SHP77 treated with DMSO at 0.1 percent for 48 hours (cell line): ENCODE measurements at places on chromosomes 1 and 21.

DNA sequence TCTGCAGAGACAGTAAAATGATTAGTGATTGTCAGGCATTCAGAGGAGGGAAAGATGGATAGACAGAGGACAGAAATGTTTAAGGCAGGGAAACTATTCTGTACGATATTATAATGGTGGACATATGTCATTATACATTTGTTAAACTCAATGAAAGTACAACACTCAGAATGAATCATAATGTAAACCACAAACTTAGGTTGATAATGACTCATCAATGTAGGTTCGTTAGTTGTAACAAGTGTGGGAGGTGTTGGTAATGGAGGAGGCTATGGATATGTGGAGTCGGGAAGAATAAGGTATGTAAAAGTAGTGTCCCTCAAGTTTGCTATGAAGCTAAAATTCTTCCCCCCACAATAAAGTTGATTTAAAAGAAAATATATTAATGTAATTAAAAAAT lies 455.0 kb downstream of the BRINP3 start:
- no peak for DNase-seq

GRCh38 chr1:47915677-47916353 lies 81.4 kb downstream of the TRABD2B start:
- no peak for DNase-seq

DNA sequence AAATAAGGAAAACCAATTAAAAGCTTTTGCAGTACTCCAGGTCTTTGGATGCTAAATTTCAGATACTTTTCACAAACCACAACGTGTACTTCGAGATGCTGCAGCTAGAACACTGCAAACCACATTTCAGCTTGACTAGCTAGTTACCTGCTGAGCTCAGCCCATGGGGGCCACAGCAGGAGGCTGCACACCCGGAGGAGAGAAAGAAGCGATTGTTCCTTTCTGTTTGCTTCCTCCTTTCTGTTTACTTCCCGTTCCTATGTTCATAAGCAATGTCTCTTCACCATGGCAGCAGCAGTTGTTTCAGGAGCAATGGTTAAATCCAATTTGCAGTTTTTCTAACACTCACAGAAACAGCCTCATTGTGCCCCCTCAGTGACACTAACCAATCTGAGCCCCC lies 225.6 kb upstream of the FGGY start:
- no peak for DNase-seq

- DNase-seq = no peak
Measured at GRCh38 chr21:41170859-41171609, 3.1 kb downstream of the BACE2 start.

DNA sequence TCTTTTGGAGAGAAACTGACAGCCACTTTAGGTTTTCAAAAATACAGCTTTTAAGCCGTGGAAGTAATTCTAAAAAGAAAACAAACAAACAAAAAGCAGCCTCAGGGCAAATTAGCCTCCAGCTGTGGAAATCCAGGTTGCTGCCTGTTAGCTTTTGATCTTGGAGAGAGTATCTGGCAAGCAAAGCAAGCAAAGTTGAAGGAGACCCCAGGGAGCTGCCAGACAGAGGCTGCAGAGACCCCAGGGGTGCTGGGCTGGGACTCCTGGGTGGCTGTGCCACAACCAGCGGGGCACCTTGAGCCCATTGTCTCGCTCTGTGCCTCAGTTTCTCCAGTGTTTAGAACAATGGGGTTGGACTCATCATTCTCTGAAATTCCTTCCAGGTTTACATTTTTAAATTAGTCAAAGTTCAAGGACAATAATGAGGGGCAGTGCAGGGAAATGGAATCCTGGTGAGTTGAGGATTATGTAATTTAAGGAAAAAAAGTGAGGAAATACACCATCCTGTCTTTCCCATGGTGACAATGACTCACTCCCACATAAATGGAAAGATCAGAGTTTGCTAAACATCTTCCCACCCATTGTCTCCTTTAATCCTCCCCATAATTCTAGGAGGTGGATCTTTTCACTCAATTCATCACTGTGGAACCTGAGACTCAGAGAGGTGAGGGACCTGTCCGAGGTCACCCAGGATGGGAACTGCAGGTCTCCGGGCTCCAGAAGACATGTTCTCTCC lies 480.5 kb downstream of the MATN1 start:
- DNase-seq = no peak

DNA sequence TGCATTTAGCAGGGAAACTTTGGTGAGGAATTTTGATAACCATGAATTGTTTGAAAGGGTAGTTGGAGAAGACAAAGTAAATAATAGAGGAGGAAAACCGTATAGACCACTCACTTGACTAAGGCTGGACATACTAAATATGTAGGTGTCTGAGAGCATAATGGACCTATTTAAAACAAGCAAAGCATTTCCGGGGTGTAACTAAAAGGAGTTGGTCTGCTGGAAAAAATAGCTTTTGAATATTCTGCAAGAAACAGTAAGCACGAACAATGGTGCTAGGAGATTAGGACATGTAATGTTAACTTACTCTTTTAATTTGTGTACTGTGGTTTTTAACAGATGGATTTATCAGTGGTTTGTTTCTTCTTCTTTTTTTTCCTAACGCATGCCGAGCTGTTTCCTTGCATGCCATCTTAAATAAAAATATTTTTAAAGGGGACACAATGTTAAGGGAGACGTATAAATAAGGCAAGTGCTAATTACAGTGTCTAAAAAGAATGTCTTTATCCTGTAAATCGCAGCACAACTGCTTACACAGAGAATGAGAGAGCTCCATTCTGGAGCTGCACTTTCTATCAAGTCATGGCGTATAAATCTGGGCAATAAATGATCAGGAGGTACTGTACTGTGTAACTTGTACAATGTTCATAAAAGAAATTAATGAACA lies 492.1 kb downstream of the LMO4 start:
- no peak for DNase-seq

DNA sequence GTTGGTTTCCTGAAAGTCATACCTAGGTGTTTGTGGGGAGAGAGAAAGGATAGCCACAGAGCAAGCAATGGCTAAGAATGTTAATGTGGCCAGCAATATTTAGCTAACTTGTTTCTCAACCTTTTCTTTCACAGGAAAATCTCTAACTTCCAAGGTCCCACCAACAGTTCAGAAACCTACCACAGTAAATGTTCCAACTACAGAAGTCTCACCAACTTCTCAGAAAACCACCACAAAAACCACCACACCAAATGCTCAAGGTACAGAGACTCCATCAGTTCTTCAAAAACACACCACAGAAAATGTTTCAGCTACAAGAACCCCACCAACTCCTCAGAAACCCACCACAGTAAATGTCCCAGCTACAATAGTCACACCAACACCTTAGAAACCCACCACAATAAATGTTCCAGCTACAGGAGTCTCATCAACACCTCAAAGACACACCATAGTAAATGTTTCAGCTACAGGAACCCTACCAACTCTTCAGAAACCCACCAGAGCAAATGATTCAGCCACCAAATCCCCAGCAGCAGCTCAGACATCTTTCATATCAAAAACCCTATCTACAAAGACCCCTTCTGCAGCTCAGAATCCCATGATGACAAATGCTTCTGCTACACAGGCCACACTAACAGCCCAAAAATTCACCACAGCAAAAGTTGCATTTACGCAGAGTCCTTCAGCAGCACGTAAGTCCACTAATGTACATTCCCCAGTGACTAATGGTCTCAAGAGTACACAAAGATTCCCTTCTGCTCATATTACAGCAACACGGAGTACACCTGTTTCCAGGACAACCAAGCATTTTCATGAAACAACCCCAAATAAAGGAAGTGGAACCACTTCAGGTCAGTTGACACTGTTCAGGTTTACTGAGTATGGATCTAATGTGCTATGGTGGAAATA lies 15.3 kb downstream of the CD55 start:
- DNase-seq = no peak

- DNase-seq = no peak
Measured at GRCh38 chr1:24926563-24927249, 3.4 kb downstream of the RUNX3 start.

DNA sequence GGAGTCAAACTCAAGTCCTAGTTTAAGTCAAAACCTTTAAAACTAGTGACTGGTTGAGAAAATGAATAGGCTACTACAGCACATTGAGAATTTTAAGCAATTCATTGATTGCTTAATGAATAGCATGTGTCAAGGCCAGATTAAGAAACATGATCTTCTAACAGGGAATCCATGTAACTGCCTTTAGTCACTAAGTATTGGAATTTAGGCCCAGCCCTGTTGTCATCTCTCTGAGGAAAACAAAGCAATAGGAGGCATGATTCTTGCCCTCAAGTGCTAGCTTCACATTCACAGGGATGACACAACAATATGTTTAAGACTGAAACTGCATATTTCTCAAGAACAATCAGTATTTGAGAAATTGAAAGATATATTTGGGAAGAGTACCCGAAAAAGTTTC lies 70.0 kb upstream of the PTGS2 start:
- no peak for DNase-seq

- DNase-seq = no peak
Measured at GRCh38 chr1:181748013-181748412, 264.7 kb downstream of the CACNA1E start.

DNA sequence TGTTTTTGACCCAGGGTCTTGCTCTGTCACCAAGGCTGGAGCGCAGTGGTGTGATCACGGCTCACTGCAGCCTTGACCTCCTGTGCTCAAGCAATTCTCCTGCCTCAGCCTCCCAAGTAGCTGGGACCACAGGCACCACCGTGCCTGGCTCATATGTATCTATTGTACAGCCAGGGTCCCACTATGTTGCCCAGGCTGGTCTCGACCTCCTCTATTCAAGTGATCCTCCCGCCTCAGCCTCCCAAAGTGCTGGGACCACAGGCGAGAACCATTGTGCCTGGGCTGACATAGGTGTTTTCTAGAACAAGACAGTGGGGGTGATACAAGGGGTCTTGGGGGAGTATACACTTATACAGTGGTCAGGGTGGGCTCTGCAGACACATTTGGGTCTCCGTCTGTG lies 17.5 kb downstream of the FTCD start:
- DNase-seq = no peak

GRCh38 chr1:22075718-22076117 lies 23.2 kb downstream of the CDC42 start:
- DNase-seq = no peak

DNA sequence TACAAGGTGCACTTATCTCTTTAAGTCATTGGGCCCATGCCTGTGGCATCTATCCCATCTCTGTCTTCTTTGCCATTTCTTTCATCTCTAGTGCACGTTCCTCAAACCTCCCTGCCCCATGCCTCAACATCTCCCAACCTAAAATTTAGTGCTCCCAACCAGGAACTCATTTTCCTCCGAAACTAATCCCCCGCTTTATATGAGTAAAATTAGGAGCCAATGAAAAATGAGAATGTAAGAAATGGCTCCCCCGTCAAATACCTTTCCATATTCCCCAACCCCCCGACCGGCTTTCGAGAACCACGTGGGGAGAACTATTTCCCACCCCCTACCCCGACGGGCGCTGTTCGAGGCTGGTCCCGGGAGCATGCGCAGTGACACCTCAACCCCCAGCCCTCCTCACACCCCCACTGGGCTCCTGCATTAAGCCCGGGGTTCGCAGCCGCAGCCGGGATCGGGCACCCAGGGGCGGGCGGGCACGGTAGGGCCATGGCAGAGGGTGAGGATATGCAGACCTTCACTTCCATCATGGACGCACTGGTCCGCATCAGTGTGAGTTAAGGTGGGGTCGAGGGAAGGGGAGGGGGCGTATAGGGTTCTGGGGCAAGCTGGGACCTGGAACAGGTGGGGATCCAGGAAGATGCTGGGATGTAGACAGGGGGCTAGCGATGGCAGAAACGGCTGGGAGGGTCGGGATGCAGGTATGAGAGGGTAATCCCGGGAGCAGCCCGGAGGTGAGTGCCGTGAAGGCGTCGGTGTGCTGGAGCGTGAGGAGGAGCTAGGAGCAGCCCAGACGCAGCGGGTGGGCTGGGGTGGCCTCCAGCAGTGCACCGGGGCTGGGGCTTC lies at the start of gene TRIM46:
Gene TRIM46 (plus strand): TSS at position 372 of the 846 bp plus-strand sequence. CDS start 118 bp downstream, at position 490.
- no peak for DNase-seq

- peak; percentile 36 for DNase-seq
Measured at GRCh38 chr1:192787914-192788585, 20.8 kb upstream of the RGS2 start.

DNA sequence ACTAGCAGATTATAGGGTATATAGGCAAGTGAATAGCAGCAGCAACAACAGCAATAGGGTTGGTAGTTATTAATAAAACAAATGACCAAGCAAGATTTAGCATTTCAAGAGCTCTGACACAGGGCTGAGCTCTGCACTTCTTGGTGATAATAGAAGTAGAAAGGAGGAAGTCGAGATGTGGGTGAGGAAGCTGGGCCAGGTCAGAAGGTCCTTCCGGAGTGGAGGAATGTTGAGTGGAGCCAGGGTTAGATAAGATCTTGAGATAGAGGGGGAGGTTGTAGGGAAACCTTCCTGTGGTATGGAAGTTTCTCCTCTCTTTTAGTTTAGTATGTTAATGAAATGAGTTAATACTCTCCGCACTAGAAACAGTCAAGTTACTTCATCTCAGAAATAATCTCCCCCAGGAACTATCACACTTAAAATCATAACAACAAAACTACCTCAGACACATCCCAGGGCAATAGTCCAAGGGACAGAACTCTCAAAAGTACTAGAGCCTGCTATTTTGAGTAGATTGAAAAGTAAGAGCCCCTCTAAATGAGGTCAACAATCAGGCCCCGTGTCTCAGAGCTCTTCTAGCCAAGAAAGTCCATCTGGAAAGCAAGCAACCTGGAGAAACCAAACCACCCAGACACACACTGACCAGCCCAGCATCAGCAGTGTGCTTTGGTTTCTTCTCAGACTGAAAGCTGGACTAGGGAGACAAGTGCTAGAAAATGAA lies 45.4 kb upstream of the ATP1B1 start:
- DNase-seq = no peak

DNA sequence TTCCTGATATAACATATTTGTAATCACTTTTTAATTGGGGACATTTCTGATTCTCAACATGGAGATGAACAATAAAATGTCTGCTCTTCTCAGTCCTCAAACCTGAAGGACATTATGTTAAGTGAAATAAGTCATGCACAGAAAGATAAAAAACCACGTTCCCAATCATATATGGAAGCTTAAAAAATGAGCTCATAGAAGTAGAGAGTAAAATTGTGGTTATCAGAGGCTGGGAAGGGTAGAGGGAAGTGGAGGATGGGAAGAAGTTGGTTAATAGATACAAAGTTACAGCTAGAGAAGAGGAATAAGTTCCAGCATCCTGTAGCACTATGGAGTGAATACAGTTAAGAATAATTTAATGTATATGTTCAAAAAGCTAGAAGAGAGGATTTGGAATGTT lies 1.5 kb upstream of the CD48 start:
- DNase-seq = no peak

- no peak for DNase-seq
Measured at GRCh38 chr1:12173041-12173509, 6.3 kb downstream of the TNFRSF1B start.
